ENCODE measurements at places on chromosomes 2 and 18. TPM values are rescaled to one million over a fixed set of nuclear protein-coding genes. Genes with fewer than 3 reads are reported as not detected.

DNA sequence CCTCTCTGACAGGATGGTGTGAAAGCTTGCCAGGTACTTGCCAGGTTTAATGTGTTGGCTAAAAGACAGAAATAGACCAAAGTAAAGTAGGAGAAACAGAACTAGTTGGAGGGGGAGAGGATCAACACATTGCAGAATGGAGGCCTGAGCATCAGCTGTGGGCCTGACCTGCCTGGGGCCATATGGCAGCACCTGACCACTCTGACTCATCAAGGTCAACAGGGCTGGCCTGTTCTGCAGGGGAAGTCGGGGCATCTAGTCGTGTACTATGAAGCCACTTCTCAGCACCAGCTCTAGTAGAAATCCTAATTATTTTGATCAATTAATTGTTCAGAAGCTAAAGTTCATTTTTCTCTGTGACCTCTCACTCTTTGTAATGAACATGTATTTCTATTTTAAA, 35.8 kb upstream of the NOSTRIN start:
- no peak for DNase-seq

DNA sequence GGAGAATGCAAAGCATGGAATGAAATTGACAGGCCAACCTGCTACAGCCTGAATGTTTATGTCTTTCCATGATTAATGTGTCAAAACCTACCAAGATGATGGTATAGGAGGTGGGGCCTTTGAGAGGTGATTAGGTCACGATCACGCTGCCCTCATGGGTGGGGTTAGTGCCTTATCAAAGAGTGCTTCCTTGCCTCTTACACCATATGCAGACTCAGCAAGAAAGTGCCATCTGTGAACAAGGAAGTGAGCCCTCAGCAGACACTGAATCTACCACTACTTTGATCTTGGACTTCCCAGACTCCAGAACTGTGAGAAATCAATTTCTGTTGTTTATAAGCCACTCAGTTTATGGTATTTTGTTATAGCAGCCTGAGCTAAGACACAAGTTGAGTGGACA, 147.5 kb upstream of the BCL2L11 start:
- DNase-seq = no peak

GRCh38 chr2:207766041-207766551, 3.6 kb downstream of the FZD5 start:
- DNase-seq = no peak

DSEL gene
- 0.05 TPM for total RNA-seq

- no peak for DNase-seq
Observed at GRCh38 chr18:77131652-77132368, 773 bp downstream of the MBP start.

DNA sequence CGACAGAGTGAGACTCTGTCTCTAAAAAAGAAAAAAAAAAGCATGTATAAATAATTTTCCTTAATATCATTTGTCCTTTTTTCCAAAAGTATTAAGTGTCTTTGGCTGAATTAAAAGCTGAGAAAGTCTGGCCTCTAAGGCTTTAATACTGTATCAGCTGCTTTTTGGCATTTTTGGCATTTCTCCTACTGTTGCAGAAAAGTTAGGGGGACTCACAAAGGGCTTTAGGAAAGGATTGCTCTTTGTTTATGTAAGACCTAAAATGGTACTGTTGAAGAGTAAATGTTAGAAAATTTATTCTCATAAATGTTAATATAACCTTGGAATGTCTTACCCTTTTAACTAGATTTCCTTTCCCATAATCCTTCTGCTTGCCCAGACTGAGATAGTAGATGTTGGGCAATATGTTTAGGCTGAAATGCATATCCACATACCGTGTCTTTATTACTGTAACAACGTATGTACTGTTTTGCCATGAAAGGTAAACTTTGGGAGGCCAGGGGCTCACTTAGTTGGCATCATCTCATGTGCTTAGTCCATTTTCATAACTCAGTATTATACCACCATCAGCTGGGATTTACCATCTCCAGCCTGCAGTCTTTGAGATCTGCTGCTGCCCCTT, 18.0 kb upstream of the STON1 start:
- no peak for DNase-seq

DNA sequence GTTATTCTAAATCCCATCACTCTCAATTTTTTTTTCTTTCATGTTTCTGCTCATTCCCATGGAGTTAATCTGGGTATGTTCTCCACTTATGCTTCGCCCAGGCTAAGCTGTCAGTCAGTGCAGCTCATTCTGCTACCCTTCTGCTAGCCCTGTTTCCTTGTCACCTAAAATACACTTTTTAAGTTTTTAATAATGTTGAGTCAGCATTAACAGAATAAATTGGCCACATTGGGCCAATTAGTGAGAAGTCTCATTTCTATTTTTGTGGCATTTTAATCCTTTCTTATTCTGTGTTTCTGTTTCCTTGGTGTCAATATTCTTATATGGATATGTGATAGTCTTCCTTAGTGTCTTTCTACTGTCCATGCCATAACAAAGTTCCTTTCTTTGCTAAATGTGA, 1126.2 kb downstream of the DPP10 start:
- no peak for DNase-seq

- no peak for DNase-seq
Observed at GRCh38 chr18:10135302-10135926, 221.6 kb downstream of the VAPA start.

DNA sequence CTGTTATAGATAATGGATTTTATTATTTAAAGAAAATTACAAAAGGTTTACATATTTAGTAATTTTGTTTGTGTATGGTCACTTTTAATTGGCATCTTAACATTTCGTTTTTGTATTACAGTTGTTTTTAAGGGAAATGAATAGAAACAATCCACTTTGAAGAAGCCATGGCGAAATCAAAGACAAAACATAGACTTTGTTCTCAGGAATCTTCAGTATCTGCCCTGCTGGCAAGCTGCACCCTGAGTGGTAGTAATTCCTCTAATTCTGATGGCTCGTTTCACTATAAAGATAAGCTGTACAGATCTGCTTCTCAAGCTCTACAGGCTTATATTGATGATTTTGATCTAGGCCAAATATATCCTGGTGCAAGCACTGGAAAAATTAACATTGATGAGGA, 2.7 kb downstream of the C18orf54 start:
- no peak for DNase-seq

IL36A gene
- 0.34 TPM for total RNA-seq

DNA sequence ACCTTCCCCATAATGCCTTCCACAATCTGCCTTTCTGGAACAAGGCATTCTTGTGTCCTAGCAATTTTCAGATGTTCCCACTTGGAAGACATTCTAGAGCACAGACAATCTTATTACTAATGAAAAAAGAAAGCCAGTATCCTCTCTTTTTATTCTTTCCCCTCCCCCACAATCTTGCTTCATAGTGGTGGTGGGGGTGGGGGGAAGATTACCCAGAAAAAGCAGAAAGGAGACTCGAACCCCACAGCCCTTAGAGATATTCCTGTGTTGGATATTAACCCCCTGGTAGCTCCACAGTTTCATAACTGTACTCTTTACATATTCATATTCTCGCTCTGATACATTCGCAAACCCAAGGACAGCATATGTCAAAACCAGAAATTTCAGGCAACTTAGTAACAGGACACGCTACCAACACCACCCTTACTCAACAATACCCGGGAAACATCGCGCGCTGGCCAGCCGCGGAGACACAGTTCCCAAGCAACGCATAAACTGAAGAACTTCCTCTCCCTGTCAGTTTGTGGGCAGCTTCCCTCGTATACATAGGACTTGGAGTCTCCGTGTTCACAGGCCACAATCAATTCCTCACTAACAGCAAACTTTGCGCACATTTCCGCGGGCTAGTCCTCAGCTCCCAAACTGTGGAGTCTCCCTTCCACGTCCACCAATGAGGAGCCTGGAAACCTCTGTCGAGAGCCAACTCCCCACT, 793 bp downstream of the NR4A2 start:
- peak; percentile 39 for DNase-seq

GRCh38 chr2:41691561-41691960, 356.3 kb upstream of the PKDCC start:
- DNase-seq = no peak

KCNF1 gene
- total RNA-seq = not detected

DNA sequence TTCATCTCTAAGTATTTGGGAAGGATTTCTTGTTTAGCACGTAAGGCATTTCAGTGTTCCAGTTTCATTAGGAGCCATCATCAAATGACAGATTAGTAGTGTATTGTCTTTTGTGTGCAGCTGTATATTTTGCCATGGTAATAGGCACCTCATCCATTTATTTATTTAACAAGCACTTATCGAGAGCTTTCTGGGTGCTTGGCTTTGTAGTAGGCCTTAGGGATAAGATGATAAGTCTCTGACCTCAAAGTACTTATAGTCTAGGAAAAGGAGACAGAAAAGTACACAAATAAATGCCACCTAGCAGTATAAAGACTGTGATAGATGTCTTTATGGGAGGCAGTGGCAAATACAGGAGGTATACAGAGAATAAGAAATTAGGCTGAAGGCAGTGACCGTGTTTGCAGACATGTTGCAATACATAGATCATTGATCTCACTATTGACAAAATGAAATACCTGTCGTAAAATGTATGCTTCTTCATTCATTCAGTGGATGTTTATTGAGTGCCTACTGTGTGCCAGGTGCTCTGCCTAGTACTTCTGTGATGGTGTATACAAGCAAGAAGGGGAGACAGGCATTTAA, 265.9 kb downstream of the SETBP1 start:
- DNase-seq = no peak

GRCh38 chr2:144583741-144584453, 64.0 kb upstream of the ZEB2 start:
- no peak for DNase-seq

ZNF2 gene
- total RNA-seq = 3.6 TPM

FHOD3 gene
- not detected for total RNA-seq

LRRTM4 gene
- not detected for total RNA-seq

- no peak for DNase-seq
Observed at GRCh38 chr2:140662504-140662903, 1468.3 kb downstream of the LRP1B start.

DNA sequence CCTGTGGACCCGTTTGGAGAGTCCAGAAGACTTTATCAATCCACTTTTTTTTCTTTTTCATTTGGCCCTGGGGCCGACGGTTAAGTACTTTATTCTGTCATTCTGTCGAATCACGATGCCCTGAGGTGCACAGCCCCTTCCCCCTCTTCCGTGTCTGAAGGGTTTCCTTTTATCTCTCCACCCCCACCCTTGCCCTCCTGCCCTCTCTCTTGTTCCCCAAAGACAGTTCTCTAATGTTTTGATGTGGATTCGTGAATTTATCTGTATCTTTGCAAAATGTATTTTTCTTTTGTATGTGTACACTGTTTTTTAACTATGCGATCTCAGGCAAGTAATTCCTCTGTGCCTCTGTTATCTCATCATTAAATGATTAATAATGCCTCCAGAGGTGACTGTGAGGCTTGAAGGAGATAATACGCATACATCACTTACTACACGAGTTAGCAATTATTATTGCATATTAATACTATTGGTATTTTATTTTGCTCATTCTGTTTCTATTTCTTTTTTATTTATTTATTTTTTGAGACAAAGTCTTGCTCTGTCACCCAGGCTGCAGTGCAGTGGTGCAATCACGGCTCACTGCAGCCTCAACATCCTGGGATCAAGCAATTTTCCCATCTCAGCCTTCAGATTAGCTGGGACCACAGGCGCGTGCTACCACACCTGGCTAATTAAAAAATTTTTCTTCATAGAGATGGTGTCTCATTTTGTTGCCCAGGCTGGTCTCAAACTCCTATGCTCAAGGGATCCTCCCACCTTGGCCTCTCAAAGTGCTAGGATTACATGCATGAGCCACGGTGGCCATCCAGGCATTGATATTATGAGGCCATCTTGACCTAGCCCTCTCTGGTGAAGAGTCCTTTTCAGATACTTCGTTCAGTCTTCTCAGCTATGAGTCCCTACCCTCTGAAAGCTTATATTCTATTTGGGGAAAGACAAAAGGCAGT, 1.4 kb upstream of the CASP8 start:
- no peak for DNase-seq

BBS5 gene
- total RNA-seq = 3.2 TPM

GRCh38 chr2:218343591-218343990, 13.1 kb upstream of the CATIP start:
- no peak for DNase-seq

DNA sequence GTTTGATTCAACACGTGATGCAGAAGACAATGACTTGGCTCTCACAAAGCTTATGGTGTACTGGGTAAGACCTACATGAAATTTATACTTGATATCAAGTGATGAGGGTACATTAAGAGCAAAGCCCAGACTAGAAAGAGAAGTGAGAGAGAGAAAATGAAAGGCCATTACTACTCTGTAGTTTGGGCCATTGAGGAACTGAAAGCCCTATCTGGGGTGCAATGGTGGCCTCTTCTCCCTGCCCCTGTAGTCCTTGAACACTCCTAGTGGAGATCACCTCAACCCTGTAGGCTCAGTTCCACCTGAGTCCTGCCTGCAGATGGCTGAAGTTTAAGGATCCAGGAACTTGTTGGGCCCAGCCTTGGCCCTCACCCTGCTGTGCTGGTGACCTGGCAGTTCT, 569.8 kb upstream of the MEX3C start:
- no peak for DNase-seq

ATOH8 gene
- 0.07 TPM for total RNA-seq

CUL3 gene
- 79.6 TPM for total RNA-seq

MAB21L4 gene
- not detected for total RNA-seq

GRCh38 chr18:12744103-12744502, 41.3 kb downstream of the PSMG2 start:
- no peak for DNase-seq

GRCh38 chr18:44927127-44927849, 246.6 kb downstream of the SETBP1 start:
- no peak for DNase-seq

QPCT gene
- total RNA-seq = 0.71 TPM

DNA sequence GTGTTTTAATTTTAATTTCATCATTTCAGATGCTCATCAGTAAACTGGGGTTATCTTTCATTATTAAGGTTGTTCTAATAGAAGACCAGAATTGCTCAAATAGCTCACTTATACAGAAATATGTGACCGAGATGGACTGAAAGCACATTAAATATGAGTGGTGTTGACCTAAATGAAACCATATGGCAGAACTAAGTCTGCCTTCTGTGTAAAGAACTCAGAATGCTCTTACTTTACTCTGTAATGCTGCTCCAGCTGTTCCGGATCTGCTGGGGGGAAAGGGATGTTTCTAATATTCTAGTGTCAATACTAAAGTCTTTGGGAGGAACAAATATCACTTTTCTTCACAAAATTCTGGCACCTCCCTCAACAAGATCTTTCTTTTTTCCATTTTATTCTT, 131.0 kb downstream of the DPP4 start:
- DNase-seq = no peak

- DNase-seq = no peak
Observed at GRCh38 chr18:35577045-35577848, 4.3 kb upstream of the GALNT1 start.
